Uterus (tissue), 4 donors: ENCODE measurements at places on chromosomes 2 and 18. TPM values are rescaled to one million over a fixed set of nuclear protein-coding genes. Genes with fewer than 3 reads are reported as not detected.

DNA sequence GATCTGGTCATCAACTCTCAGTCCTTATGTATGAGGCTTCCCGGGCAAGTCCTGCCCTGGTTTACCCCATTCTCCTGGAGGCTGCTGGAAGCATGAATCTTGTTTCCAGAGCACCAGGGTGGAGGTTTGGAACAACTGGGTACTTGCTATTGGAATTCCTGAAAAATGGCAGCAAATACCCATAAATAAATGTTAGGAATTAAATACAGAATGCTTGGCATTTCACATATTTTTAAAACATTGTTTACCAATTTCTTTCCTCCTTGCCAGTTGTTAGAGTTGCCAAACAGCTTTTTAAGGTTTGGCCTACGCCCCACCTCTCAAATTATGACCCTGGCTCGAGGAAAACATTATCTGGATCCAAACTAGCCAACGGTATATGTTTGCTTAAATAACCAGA lies 90.6 kb upstream of the ZCCHC2 start:
- DNase-seq, result no peak

DNA sequence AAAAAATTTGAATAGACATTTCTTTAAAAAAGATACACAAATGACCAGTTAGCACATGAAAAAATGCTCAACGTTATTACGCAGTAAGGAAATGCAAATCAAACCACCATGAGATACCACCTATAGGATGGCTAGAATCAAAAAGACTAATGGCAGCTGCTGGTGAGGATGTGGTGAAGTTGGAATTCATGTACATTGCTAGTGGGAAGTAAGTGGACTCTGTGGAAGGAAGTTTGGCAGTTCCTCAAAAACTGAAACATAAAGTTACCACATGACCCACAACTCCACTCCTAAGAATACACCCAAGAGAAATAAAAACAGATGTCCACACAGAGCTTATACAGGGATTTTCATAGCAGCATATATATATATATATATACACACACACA lies 51.2 kb downstream of the MBP start:
- no peak for DNase-seq

DNA sequence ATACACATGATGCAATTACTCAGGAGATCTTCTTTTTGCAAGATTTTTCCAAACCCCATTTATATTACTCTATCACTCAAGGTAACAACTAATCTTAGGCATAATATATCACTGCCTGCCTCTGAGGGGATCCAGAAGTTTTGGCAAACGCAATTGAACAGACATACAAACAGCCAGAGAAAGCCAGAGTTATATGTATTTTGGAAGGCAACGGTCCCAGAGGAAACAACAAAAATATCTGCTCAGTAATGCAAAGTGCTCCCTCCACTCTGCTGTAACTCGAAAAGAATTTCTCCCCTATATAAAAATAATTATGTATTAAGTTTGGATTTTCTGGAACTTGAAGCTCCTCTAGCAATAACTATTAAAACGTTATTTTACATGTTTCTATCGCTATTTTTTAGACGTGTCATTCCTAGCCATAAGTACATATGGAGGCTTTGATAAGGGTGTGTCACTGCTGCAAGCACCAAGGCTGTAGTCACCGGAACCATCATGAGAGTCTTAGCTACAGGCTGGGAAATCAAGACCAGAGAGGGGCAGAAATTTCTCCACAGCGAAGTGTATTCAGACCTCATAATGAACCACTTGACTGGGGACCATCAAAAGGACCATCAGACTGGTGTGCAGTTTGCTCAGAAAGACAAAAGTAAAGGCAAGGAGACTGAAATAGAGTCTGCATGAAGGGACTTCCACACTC lies 3.7 kb upstream of the GKN1 start:
- no peak for DNase-seq

The C1GALT1C1L gene
- total RNA-seq, result 3.7 TPM

GRCh38 chr2:151021747-151022452 lies 239.8 kb downstream of the RBM43 start:
- no peak for DNase-seq
